Ovary (tissue), 10 donors: ENCODE measurements at places on chromosomes 12 and 14.

DNA sequence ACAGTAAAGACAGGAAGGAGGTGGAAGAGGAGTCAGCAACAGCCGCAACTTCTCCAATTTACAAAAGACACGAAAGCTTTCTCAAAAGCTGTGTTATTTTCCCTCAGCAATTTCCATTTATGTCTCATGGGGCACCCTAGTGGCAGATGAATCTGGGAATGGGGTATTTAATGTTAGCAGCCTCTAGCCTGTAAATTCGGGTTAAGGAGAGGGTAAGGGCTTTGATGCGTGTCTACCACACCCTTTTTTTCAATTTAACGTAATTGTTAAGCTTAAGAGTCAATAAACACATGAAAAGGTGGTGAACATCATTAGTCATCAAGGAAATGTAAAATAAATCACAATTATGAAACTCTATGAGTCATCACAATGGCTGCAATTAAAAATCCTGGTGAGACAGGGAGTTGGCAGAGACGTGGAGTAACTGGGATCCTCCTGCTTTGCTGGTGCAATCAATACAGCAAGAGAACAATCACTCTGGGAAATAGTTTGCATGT lies 986.4 kb downstream of the AACS start:
- DNase-seq, result no peak

DNA sequence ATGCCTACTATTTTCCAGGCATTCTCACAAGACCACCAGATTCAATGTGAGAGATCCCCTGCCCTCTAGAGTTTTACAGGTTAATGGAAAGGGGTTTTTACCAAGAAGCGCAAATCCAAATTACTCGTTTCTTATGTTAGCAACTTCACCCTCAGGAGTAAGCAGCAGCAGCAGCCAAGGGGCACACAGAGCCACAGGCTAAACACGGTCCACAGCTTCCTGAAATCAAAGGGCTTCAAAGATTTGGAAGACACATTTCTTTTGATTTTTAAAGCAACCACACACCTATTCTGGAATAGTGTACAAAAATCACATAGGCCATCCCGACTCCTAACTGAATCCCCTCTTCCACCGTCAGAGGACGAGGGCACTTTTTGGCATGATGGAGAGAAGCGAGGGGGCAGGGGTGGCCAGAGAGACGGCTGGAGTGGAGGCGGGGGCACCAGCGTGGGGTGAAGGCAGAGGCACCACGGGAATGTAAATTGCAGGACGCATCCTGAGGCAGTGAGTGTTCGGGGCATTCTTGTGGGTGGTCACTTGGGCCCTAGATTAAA lies 107.0 kb downstream of the ARF6 start:
- DNase-seq, result no peak

DNA sequence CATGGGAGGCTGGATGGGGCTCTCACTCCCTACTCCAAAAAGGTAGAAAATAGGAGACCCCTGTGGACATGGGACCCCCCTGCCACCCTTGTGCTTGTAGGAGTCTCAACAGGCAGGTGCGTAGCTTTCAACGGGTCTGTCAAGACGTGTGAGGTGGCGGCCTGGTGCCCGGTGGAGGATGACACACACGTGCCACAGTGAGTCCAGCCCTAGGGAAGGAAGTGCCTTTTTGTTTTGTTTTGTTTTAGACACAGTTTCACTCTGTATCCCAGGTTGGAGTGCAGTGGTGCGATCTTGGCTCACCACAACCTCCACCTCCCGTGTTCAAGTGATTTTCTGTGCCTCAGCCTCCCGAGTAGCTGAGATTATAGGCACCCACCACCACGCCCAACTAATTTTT lies 12.9 kb downstream of the P2RX4 start:
- no peak for DNase-seq

DNA sequence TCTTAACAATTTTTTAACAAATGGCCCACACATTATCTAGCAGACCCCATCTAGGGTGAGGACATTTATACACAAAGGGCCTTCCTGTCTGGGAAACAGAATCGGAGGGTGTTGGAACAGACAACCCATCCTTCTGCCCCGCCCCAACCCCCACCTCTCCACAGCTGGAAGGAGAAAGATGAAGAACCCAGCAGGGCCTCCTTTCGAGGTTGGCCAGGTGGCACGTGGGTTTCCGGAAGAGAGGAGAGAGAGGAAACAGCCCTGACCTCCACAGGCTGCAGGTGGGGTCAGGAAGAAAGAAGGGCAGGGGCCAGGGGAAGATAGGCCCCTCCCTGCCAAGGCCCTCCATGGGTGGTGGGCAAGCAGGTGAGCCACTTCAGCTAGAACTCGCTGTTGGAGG lies 57.2 kb downstream of the LRRC74A start:
- no peak for DNase-seq

GRCh38 chr12:89185889-89186288 lies 166.4 kb downstream of the DUSP6 start:
- DNase-seq, result no peak

- no peak for DNase-seq
Measured at GRCh38 chr12:100753837-100754236, 40.7 kb upstream of the ANO4 start.

- DNase-seq, result no peak
Measured at GRCh38 chr12:110638796-110639195, 24.9 kb downstream of the TCTN1 start.

GRCh38 chr12:20457582-20457981 lies 89.2 kb downstream of the PDE3A start:
- DNase-seq, result no peak

- DNase-seq, result no peak
Measured at GRCh38 chr12:58323676-58324075, 382.3 kb downstream of the ATP23 start.

DNA sequence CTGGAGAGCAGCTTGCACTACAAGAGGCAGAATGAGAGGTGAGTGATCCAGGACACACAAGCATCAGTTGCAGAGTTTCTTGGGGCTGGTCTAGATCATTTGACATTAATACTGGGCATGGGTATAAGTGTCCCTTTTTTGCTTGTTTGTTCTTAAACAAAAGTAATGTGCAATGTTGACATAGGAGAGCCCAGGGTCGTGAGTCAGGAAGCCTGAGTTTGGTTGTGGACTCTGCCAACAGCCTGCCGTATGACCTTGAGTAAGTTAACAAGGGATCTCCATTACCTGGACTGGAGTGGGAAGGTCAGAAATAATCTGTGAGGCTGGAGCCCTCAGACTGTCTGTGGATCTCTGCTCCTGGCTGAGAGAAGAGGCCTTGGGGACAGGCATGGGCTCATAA lies 170.3 kb downstream of the KCNA5 start:
- DNase-seq, result no peak

- DNase-seq, result no peak
Measured at GRCh38 chr12:31765931-31766330, 37.1 kb upstream of the AMN1 start.

DNA sequence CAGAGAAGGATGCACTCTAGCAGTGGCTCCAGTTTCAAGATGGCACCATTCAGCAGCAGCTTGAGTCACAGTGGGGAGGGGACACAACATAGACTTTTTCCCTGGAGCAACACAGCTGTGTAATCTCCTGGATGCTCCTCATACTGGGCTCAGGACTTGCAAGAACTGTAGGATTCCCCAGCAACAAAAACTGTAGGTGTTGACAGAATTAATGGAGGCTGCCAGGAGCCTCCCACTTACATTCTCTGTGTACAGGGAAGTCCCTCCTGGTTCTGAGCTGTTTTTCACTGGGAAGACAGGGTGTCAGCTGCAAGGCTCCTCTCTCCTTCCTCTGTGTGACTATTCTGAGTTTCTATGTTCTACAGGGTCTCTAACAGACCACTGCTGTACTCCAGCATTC lies 217.9 kb downstream of the KIF21A start:
- no peak for DNase-seq

GRCh38 chr12:107223821-107224220 lies 130.5 kb upstream of the CRY1 start:
- no peak for DNase-seq

GRCh38 chr14:64681796-64682710 lies 22.2 kb upstream of the PLEKHG3 start:
- peak; percentile 88 for DNase-seq
